Neural crest cell (in vitro differentiated cells): ENCODE measurements at places on chromosomes 5 and 9.

GRCh38 chr5:51383131-51384121 is at the start of gene ISL1:
Gene ISL1 (plus strand): TSS chr5:51383448. CDS start chr5:51383672, 224 bp downstream.
- peak; percentile 71 for DNase-seq

- no peak for DNase-seq
Measured at GRCh38 chr9:136296434-136297015, 7.4 kb downstream of the CCDC187 start.

- DNase-seq: no peak
Measured at GRCh38 chr9:34380034-34380510, 3.4 kb upstream of the MYORG start.

DNA sequence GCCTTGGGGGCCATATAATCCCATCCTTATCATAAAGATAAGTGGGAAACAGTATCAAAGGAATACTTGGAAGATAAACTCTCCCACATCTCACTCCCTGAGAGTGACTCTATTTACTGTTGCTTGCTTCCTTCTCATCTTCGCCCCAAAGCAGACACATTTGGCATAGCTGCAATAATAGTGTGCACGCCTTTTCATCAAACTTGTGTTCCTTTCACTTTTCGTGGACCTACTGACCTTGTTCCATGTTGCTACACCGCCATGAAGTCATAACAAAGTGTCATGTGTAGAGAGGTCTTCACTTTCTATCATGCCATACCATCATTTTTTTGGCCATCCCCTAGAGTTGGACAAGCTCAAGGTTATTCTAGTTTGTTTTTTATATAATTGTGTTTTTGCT is 200.0 kb upstream of the MSX2 start:
- no peak for DNase-seq

DNA sequence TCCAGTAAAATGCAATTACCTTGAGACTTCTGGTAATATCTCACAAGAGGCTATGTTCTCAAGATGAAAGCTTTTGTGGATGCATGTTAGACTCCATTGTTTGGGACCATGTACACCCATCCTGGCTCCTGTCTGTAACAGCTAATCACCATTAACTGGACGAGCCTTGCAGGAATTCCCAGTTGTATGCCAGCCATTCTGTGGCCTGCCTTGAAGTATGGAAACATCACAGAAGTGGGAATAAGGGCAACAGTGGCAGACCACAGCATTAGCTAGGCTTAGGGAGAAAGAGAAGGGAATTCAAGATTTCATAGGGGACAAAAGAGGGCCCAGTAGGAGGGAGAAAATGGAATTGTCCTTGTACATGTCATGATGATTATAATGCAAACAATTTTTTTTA is 79.0 kb downstream of the RORB start:
- DNase-seq: no peak

GRCh38 chr5:165309446-165309845 is 1804.0 kb downstream of the MAT2B start:
- DNase-seq: no peak
